ENCODE measurements at places on chromosomes 2 and 18.

GRCh38 chr18:36761186-36761698, 67.6 kb downstream of the TPGS2 start:
- DNase-seq = no peak

- DNase-seq = no peak
Measured at GRCh38 chr2:175233135-175233719, 51.7 kb upstream of the ATP5MC3 start.

GRCh38 chr2:111923276-111923804, 24.9 kb downstream of the MERTK start:
- DNase-seq = no peak

DNA sequence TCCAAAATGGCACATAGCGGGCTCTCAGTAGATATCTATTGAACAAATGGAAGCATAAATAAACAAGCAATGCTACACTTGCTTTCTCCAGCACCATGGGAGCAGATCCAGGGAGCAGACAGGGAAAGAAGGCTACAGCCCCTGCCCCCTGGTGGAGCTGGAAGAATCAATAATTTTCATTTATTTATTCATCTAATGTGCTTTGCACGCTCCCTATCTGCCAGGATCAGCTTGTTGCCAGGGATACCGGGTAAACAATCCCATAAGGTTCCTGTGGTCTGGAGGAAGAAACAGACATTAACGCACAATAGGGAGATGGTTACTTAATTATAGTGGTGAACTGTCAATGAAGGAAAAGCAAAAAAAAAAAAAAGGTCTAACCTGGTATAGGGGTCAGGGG, 40.1 kb upstream of the CLASP1 start:
- DNase-seq = no peak

Data from right renal pelvis (tissue), 4 donors.